ENCODE measurements at places on chromosomes 12 and 14. TPM values are rescaled to one million over a fixed set of nuclear protein-coding genes. Genes with fewer than 3 reads are reported as not detected.

The KRT79 gene
- total RNA-seq = not detected

The KLRF2 gene
- not detected for total RNA-seq

The PLEKHG7 gene
- total RNA-seq = not detected

The SLC6A13 gene
- total RNA-seq = 12.2 TPM

The CCDC85C gene
- total RNA-seq = 9.8 TPM

The MSRB3 gene
- 3.7 TPM for total RNA-seq

The ASIC1 gene
- total RNA-seq = 15.5 TPM

All from frontal cortex (tissue), 4 donors.